Psoas muscle (tissue), 8 donors: ENCODE measurements at places on chromosomes 7 and 10. TPM values are rescaled to one million over a fixed set of nuclear protein-coding genes. Genes with fewer than 3 reads are reported as not detected.
A peak's percentile ranks its signal among the peaks of the same experiment; 100 is the strongest.

POM121L12 gene
- polyA plus RNA-seq, result not detected

SYT15B gene
- 0.17 TPM for polyA plus RNA-seq

TMEM225B gene
- polyA plus RNA-seq, result 0.55 TPM

CYP26C1 gene
- polyA plus RNA-seq, result not detected

DLG5 gene
- polyA plus RNA-seq, result 18.3 TPM

DNA sequence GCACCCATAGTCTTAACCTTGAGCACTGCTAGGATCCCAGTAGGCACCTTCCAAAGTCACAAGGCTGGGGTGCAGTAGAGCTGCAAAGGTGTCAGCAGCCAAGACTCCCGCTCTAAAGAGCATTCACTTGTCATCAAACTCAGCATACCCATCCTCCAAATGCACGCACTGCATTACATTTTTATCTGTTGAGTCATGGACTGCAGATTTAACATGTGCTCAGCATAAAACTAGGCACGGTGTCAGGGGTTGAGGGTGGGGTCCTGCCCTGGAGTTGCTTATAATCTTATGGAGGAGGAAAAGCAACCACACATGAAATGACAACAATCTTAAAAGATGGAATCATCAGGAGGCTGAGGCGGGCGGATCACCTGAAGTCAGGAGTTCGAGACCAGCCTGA, 102.6 kb downstream of the PARP12 start:
- H3K4me1 ChIP-seq, result no peaks in the 10 kb centered on the region
- H3K4me3 ChIP-seq, result no peak overlapping the region
- no peaks in the 10 kb centered on the region for H3K36me3 ChIP-seq
- no peak overlapping the region for H3K27ac ChIP-seq

GRCh38 chr7:82131215-82131614, 312.4 kb downstream of the CACNA2D1 start:
- no peak overlapping the region for H3K27ac ChIP-seq
- H3K27me3 ChIP-seq, result no peaks in the 10 kb centered on the region
- no peaks in the 10 kb centered on the region for H3K36me3 ChIP-seq
- DNase-seq, result no peak
- no peak overlapping the region for H3K4me3 ChIP-seq
- H3K4me1 ChIP-seq, result peaks cover 3% of the 10 kb centered on the region

DNA sequence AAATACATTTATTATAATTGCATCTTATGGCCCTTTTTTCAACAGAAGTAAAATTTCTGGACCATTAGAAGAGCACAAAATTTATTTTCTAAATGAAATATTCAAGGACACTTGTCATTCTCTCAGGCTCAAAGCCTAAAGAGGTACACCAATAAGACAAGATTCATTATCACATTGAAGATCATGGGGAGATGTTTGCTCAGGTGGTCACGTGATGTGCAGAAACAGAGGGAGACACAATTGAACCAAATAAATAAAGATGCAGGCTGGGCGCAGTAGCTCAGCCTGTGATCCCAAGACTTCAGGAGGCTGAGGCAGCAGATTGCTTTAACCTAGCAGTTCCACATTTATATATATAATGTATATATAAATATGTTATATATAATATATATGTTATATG, 53.2 kb upstream of the TMEM254 start:
- no peak overlapping the region for H3K27ac ChIP-seq
- H3K4me3 ChIP-seq, result no peak overlapping the region

DNA sequence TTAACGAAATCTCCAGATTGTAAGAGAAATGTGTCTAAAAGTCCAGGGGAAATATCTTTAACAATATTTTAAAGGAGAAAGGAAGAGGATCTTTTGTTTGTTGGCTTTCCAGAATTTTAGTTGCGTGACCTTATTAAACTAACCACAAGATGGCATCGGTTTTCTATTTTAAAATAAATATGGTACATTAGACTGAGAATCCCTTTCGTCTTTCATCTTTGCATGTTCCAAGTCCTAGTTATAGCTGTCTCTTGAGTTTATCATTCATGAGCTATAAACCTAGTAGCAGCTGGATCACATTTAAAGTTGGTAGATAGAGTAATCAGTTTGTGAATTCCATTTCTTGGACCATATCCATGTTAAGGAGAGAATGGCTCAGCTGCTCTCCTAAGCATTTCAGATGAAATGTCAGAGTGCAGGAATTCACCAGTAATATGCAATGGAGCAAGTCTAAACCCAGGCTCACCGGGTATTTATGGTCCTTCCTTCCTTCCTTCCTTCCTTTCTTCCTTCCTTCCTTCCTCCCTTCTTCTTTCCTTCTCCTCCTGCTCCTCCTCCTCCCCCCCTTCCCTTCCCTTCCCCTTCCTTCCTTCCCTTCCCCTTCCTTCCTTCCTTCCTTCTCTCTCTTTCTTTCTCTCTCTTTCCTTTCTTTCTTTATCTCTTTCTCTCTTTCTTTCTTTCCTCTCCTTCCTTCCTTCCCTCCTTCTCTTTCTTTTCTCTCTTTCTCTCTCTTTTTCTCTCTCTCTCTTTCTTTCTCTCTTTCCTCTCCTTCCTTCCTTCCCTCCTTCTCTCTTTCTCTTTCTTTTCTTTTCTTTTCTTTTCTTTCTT, 57.8 kb upstream of the RAB18 start:
- no peaks in the 10 kb centered on the region for H3K27me3 ChIP-seq
- DNase-seq, result no peak
- no peak overlapping the region for H3K27ac ChIP-seq
- H3K36me3 ChIP-seq, result no peaks in the 10 kb centered on the region

DNA sequence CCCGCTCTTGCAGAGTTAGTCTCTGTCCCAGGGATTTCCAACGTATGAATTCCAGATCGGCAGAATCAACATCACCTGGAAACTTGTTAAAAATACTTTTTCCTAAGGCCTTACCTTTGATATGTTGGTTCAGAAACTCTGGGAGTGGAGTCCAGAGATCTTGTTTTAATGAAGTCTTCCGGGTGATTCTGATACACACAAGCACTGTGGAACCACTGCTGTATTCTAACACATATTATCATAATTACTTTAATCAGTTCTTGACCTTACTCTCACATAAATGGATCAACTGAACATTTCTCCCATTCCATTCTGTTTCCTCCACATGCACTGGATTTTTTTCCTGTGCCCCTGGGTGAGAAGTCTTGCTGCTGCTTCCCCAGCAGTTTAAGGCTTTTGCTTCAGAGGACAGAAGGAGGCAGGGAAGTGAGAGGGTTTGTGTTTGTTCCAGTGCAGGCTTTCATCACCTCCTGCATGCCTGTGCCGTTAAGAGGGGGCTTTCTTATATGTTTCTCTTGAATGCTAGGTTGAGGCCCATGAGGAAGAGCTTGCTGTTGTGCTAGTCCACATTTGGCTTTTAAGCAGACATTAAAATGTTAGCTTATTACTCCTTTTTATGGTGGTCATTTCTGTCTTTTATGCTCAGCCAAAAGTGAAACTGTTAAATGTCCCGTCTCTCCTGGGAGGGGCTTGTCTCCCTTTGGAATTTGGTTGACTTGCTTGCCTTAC, 32.4 kb downstream of the CCSER2 start:
- peak overlapping the region; percentile 30 for H3K4me3 ChIP-seq
- no peaks in the 10 kb centered on the region for H3K36me3 ChIP-seq
- no peak overlapping the region for H3K27ac ChIP-seq
- H3K4me1 ChIP-seq, result peaks cover 44% of the 10 kb centered on the region
- H3K27me3 ChIP-seq, result no peaks in the 10 kb centered on the region
- DNase-seq, result no peak

DNA sequence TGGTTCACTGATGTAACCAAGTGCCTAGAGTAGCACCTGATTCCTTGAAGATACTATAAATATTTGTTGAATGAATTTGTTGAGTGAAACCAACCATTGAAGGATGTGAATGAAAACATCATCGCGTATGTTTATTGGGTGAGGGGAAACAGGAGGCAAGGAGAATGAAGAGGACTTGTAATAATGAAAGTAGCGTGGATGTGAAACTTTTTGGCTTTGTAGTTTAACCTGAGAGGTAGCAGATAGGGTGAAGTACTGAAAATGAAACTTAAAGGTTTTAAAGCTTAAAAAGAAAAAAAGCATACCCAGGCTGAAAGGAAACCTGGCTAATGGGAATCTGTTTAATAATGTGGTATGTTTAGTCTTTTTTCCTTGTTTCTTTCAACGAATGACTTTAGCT, 5.2 kb downstream of the CCNY start:
- H3K27ac ChIP-seq, result no peak overlapping the region
- no peaks in the 10 kb centered on the region for H3K36me3 ChIP-seq
- DNase-seq, result no peak
- H3K4me3 ChIP-seq, result no peak overlapping the region

DNA sequence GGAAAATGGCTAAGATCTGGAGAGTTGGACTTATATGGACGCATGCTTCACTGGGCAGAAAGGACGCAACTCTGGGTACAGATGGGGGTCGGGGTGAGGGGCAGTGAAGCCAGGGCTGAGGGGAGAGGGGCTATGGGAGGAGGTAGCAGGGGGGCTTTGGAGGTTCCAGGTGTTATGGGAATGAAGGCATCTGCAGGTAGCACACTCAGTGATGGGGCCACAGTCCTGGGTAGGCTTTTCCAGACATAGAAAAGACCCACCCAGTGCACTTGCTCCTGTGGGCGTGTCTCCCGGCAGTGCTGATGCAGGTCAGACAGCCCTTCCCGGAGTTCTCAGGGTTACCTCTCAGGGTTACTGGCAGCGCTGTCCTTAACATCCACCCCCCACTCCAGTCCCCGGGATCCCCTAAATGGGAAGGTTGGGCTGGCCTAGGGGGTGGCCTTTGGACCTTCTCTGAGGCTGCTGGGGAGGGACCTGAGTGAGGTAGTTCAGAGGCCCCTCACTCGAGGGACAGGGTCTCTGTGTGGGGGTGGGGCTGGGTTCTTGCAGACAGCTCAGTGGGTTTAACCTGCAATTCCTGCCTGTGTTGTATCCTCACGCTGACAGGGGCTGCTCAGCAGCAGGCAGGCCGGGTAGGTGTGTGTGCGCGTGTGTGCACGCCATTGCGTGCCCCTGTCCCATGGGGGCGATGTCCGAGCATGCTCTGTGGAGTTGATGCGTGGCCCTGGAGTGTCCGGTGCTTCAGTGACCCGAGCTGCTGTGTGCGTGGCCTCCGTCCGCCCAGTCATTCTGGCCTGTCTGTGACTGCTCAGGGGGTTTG, 6.2 kb downstream of the ZYX start:
- H3K4me3 ChIP-seq, result no peak overlapping the region
- no peak for DNase-seq
- no peaks in the 10 kb centered on the region for H3K27me3 ChIP-seq
- H3K4me1 ChIP-seq, result peaks cover 52% of the 10 kb centered on the region

DNA sequence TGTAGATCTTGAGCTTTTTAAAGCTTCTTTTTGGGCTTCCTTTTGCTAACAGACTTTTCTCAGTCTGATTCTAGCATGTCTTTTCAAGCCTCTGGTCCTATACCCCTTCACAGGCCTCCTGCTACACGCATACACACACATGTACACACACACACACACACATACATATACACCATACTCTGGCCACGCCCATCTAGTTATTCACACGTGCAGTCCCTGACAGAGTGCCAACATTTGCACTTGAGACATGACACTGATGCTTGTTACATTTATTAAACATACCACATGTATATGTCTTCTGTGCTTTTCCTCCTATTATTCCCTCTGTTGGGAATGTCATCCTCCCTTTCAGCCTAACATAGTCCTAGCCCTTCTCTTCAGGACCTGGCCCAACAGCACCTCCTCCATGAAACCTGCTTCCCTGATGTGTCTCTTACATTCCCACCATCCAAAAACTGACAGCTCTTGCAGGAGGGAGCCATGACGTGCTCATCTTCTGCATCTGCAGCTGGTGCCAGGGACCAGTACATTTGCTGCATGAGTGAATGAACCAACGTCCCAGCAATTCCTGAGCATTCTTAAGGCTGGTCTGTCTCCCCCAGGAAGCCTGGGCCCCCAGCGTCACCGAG, 222.1 kb downstream of the ARHGAP12 start:
- no peaks in the 10 kb centered on the region for H3K27me3 ChIP-seq
- no peak for DNase-seq
- H3K4me3 ChIP-seq, result peak overlapping the region; percentile 3
- no peaks in the 10 kb centered on the region for H3K36me3 ChIP-seq
- peaks cover 39% of the 10 kb centered on the region for H3K4me1 ChIP-seq

- H3K36me3 ChIP-seq, result no peaks in the 10 kb centered on the region
- H3K4me1 ChIP-seq, result no peaks in the 10 kb centered on the region
- no peaks in the 10 kb centered on the region for H3K27me3 ChIP-seq
- H3K27ac ChIP-seq, result no peak overlapping the region
- no peak for DNase-seq
- no peak overlapping the region for H3K4me3 ChIP-seq
Measured at GRCh38 chr10:20944789-20945502, 47.8 kb upstream of the NEBL start.

DNA sequence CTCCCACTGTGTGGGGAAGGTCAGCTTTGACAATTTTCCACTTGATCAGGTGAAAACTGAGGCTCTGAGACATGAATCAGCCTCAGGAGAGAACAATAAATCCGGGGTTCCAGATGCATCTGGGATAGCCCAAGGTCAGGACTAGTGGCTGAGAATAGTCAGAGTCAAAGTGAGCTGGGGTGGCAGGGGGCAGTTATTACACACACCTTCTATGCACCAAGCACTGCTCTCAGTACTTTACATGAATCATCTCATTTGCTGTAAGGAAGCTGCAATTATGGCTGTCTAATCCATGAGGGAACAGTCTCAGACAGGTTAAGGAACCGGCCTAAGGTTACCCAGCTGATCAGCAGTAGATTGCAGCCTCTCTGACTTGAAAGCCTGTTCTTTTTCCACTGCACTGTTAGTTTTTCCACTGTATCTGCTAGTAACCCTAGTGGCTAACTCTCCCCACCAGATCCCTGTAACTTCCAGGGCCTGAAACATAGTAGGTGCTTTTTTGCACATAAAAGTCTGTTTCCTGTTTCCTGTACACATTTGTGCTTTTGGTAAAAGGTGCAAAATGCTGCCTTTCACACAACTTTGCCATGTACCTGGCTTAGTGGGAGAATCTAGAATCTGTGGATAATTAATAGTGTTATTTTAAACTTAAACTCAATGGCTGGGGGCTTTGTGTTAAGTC, 125.9 kb downstream of the EMX2 start:
- H3K27ac ChIP-seq, result no peak overlapping the region
- H3K4me3 ChIP-seq, result no peak overlapping the region
- H3K4me1 ChIP-seq, result no peaks in the 10 kb centered on the region
- no peaks in the 10 kb centered on the region for H3K27me3 ChIP-seq
- DNase-seq, result no peak

- no peak overlapping the region for H3K27ac ChIP-seq
- H3K36me3 ChIP-seq, result no peaks in the 10 kb centered on the region
- DNase-seq, result no peak
- no peaks in the 10 kb centered on the region for H3K4me1 ChIP-seq
- H3K27me3 ChIP-seq, result no peaks in the 10 kb centered on the region
Measured at GRCh38 chr7:83663131-83663530, 14.2 kb upstream of the SEMA3E start.

DNA sequence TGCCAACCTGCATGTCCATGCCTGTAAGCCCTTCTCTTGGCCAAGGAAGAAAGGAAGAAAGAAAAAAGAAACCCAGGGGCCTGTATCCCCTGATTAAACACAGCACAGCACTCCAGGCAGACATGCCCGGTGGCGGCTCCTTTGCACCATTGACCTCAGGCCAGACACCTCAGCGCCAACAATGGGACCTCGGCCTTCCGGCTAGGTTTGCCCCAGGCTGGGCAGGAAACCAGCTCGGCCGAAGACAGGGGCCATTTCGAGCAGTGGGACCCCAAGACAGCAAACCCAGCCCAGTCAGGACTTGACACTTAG, 2.8 kb downstream of the HOXA10 start:
- H3K27ac ChIP-seq, result peak overlapping the region; percentile 92
- no peaks in the 10 kb centered on the region for H3K36me3 ChIP-seq
- H3K4me1 ChIP-seq, result peaks cover 17% of the 10 kb centered on the region
- DNase-seq, result no peak
- H3K27me3 ChIP-seq, result no peaks in the 10 kb centered on the region
